ENCODE measurements at places on chromosomes 5 and 9.

DNA sequence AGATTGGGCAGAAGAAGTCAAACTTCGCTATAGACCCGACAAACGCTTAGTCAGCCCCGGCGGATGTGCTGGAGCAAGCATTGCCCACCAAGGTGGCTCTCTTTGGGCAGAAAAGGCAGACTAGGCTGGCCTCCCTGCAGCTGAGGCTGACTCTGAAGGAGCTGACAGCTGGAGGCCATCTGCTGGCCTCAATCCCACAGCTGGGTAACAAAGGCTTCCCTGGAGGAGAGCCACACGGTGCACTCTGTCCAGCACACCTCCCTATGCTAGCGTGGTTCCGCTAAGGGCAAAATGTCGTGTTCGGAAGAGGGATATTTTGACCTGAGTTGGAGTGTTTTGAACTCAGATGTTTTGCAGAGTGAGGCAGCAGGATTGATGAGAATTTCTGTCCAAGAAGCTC is 103.5 kb upstream of the PTCH1 start:
- DNase-seq = no peak

DNA sequence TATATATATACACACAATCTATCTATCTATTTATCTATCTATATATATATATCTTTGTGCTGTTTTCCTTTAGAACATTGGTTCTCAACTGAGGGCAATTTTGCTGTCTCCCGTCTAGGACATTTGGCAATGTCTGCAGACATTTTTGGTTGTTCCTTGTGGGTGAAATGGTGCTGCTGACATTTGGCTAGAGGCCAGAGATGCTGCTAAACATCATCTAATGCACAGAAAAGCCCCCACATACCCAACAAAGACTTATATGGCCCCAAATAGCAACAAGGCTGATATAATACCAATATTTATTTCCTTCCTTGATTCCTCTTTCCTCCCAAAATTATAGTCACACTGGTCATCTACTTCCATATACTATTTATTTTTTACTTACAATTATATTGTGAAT is 197.5 kb downstream of the TRPM3 start:
- DNase-seq = no peak

DNA sequence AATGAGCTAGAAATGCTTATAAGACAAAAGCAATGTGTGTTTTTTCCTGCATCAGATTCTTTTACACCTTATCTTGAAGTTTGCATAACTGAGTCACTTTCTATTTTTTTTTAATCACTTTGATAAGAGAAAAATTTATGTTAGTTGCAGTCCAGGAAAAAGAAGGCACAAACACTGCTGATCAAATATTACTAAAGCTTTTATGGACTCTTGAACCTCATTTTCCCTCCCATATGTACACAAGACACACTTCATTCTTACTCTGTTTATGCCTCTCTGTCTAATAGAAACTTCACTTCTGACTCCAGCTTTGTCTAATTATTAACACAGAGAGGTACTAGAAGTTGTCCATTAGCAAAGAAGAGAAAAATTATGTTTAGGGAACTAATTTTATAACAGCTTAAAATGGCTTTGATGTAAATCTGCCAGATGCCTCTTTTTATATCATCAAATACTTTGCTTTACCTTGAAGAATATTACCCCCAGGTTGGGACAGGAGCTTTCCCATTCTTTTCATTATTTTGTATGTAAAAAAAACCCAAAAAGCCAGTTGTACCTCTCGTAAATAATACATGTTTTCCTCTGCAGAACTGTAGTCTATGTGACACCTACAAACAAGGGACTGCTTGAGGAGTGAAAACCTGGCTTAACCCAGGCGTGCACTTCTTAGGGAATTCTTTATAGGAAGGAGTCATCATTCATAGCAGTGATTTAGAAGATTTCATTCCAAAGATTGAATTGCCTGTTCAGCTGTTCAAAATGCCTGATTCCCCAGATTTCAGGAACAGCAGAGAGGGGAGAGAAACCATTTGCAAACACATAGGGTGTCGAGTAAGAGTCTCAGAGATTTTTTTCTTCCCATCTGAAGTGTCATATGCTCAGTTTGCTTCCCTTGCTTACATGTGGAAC is 72.6 kb downstream of the DAPK1 start:
- DNase-seq = no peak

DNA sequence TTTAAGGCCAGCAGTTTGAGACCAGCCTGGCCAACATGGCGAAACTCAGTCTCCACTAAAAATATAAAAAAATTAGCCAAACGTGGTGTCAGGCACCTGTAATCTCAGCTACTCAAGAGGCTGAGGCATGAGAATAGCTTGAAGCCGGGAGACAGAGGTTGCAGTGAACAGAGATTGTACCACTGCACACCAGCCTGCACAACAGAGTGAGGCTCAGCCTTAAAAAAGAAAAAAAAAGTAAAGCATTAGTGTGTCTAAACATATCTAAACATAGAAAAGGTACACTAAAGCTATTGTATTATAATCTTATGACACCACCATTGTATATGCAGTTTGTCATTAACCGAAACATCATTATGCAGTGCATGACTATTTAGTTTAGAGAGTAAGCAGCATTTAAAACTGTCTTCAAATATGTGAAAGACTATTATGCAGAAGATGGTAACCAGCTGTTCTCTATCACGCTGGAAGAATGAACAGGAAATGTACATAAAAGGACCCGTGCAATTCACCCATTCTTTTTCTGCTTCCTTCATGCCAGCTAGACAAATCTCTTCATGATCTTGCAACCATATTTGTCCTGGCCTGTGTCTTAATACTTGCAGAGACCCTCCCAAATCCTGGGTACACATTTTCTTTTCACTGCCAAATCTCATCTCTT is 58.6 kb downstream of the ITGA1 start:
- DNase-seq = no peak

GRCh38 chr9:31677877-31678276 is 706.6 kb upstream of the ACO1 start:
- no peak for DNase-seq

- no peak for DNase-seq
Measured at GRCh38 chr5:68542207-68542606, 326.7 kb downstream of the PIK3R1 start.

DNA sequence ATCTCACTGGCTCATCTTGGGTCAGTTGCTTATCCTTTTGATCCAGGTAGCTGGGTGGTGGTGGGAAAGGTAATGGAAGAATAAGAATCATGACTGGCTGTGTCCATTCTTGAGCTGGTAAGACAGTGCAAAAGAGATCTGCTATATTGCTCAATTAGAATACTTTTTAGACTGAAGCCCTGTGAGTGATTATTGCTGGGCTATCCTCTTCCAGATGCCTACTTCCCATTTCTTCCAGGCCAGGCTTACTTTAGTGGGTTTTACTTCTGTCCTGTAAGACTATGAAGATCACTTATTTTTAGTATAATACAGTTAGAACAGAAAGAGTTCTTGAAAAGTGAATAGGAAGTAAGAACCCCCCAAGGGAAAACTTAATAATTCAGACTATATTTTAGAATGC is 7.2 kb downstream of the MARCHF6 start:
- no peak for DNase-seq

DNA sequence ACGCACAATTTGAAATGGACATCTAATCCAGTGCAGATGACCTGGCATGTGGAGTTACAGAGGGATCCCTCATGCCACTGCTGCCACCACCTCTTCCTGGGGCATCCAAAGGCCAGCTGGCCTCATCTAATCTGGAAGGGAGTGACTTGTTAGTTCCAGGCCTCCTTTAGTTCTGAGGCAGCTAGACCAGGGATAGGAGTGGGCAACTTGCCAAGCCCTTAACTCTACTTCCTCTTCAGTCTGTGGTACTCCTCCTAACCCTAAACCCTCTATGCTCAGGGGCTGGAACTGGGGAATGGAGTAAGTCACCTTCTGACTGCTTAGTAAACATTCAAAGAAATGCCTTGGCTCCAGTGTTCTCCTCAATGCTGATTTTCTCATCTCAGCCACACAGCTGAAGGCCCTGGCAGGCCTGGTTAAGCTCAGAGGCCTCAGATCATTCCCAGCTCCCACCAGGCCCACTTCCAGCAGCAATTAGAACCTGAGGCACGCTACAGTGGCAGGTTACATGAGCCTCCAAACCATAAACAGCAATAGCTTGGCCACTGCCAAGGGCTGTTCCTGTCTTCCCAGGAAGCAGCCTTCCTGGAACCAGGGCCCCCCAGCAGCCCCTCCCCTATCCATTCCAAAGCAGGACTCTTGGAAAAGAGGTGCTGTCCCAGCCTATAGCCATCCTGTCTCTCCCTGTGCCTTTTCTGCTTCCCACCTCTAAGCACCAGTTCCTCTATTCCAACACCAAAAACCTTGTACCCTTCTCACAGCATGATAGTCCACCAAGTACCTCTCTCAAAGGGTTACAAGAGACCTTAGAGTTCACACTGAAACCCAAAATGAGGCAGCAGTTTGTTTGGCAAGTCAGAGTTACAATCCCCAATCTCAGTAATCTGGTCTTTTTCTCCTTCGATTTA is 2.0 kb downstream of the EIF4EBP3 start:
- DNase-seq = no peak

GRCh38 chr5:36882250-36882649 is 5.7 kb downstream of the NIPBL start:
- no peak for DNase-seq

- no peak for DNase-seq
Measured at GRCh38 chr9:98986866-98987651, 43.4 kb downstream of the COL15A1 start.

- DNase-seq = no peak
Measured at GRCh38 chr5:44806608-44807007, 2.1 kb upstream of the MRPS30 start.

DNA sequence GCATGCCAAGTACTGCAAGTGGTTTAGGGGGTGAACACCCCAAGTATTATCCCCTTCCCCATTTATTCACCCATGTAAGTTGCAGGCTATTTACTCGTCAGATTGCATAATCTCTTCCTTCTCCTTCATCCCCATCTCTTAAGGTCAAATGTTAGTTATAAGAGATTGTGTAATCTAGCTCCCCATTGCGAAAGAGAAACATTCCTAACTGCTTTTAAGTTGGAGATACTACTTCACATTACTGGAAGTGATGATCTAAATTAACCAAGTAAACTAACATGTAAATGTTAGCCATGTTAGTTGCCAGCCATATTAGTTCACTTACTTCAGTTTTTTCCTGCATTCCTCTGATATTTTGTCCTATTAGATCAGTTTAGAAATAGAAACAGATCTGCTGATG is 262.3 kb downstream of the TAF11L14 start:
- no peak for DNase-seq

DNA sequence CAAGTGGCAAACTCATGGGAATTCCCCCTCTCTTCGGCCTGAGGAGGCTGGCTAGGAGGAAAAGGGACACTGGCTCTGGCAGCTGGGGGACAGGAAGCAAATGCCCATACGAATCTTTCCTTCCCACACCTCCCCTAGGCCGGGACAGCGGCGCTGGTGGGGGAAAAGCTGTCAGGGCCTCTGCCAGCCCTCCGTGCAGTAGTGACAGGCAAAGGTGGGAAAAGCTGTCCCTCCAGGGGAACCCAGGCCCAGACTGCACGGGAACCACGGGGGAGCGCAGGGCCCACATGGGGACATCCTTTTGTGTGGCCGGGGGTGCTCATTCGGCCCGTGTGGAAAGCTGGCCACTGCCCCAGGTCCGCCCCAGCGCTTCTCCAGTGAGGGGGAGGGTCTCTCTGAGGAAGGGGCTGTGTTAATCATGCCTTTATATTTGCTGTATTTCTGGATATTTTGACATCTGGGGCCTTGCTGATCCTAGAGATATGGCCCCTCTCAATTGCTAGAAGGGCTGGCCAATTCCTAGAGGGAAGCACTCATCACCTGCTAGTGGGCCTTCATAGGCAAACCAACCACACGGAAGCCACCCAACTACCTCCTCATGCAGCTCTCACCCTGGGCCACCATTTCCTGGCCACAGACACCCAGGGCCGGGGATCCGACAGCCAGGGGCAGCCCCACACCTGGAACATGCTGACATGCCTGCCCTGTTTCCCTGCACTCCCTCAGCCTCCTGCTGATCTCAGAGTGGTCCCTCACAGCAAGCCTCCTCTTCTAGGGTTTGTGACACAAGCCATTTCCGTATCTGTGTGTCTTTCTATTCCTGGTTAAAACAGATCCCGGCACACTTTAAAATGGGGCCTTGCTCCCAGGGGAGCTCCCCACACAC is 138.8 kb downstream of the ROR2 start:
- no peak for DNase-seq

GRCh38 chr5:131104169-131104808 is 60.8 kb downstream of the HINT1 start:
- DNase-seq = no peak

All from anterior cingulate cortex (tissue), 58 donors.